ENCODE measurements at places on chromosomes 16 and 17. TPM values are rescaled to one million over a fixed set of nuclear protein-coding genes. Genes with fewer than 3 reads are reported as not detected.

KRTAP1-1 gene
- polyA plus RNA-seq = not detected

DCXR gene
- polyA plus RNA-seq = 129 TPM

DNA sequence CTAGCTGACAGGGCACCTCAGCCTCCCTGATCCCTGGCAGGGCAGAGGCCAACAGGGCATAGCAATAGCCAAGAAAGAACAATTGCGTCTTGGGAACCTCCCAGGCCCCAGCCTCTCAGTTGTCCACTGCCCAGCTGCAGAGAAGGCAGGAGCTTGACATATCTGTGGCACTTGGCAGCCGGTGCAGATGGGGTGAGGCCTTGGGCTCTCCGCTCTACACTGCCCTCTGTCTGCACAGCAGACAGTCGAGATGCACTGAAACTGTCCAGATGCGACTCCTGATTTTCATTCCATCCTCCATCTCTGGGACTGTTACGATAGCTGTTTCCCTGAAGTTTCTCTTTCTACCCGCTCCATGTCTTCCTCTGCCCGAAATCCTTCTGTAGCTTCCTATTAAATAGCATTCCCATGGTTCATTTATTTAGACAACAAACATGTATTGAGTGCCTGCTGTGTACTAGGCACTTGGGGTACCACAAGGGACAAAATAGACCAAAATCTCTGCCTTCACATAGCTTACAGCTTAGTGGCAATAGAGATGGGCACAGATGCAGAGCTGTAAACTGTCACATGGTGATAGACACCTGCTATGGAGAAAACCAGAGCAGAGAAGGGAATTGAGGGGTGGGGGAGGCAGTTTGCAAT is 3.3 kb downstream of the POLR3E start:
- no peak for DNase-seq

DNA sequence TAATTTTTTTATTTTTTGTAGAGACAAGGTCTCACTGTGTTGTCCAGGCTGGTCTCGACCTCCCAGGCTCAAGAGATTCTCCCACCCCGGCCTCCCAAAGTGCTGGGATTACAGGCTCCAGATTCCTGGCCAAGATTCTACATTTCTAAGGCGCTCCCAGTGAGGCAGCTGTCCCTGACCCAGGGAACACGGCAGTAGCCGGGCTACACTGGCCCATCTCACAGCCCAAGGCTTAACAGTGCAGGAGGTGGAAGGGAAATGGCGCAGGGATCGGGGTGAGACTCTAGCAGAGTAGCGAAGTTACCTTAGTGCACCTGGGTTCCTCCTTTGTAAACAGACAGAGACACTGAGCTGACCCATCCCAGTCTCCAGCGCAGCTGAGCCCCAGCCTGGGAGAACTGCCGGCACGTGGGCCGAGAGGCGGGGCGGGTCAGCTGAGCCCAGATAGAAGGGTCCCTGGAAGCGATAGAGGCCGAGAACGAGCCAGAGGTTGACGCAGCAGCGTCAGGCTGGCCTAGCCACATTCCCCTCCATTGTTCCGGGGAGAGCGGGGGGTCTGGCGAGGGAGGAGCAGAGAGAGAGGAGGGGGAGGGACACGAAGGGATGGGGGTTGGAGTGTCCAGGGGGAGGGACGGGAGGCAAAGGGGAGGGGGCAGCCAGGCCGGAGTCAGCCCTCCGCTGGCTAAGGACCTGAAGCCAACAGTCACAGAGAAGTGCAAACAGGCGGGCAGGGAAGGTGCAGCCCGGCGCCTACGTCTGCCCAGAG is 2.5 kb downstream of the CARHSP1 start:
- DNase-seq = no peak

DNA sequence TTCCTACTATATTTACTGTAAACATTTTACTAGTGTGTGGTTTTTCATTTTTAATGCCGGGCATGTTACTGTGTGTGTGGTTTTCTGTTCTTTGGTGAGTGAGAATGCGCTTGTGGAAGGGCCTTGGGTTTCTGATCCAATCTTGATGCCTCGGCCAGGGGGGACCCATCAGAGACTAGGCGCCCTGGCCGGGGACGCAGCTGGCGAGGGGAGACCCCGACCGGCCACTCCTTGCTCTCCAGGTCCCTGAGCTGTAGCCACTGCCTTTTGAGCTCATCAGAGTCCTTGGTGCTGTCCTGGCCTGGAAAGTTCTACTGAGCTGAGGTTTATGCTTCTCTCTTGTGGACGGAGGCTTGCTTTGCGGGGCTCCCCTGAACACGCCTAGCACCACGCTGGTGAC is 37.5 kb downstream of the KIAA0513 start:
- no peak for DNase-seq

- DNase-seq = no peak
Observed at GRCh38 chr17:2549392-2550211, 37.9 kb upstream of the METTL16 start.

DNA sequence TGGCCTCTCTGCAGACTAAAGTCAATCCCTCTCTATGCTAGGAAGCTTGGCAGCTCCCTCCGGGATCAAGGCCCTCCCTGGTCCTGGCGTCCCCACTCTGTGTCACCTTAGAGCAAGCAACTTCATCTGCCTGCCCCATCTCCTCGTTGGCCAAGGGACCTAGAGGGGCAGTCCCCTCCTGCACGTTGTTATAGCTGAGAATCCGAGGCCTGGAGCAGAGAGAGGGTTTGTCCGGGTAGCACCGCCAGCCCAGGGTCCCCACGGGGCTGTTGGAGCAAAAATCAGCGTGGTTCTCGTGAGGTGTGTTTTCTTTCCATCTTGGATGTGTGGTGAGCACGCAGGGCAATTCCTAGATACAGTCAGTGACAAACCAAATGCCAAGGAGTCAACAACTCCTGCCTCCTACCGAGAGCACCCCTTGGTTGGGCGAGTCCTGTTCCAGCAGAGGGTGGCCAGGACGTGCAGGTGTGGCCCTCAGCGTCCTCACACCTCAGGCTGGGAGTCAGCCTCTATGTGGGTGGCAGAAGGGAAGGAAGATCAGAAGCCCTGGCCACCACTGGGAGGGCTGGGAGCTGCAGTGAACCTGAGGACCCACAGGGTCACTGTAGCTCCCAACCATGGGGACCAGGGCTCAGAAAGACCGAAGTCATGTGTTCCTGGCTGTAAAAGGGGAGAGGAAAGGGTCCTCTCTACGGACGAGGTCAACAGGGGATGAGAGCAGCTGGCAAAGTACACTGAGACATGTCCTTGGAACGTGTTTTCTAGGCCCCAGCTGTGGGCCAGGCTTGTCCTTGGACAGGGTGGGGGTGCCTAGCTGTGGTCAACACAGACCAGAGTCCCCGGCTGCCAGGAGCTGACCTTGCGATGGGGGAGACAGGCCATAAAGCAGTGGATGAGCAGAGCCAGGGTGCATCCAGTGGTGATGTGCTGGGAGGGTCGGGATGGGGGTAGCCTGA is 85.6 kb upstream of the CIBAR2 start:
- no peak for DNase-seq
